ENCODE measurements at places on chromosomes 6 and 20.

DNA sequence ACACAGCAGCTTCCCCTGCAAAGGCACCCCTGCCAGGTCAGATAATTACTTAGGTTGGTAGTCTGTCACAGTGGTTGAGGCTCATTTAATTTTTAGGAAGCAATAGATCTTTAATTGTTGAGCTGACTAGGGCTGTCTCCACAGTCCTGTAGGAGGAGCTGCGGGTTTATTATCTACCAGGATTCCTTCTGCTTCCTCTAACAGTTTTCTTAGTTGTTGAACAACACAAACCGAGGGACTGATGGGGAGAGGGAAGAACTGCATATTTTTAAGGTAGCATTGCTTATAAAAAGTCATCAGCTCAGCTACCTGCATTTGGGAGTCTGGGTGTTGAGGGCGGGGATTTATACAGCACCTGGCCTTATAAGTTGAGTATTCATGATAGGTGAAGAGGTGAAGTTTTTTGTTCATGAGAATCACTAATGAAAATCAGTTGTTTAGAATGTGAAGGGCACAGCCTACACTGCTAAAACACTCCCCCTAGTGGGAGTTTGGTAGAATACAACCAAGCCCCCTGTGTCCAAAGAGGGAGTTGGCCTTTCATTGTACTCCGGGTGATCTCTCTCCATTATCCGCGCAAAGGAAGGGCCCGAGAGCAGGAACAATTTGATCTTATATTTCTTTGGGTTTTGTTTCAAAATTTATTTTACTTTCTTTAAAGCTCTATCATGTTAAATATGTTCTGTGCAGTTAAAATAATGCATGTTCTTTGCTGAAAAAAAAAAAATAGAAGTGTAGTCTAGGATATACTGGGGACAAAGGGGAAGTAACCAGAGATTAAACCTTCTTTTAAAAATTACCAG is 69.6 kb downstream of the SSR1 start:
- no peak for DNase-seq

GRCh38 chr20:46827718-46828458 is 66.8 kb upstream of the EYA2 start:
- no peak for DNase-seq

GRCh38 chr6:155325700-155326516 is 11.6 kb upstream of the TFB1M start:
- DNase-seq, result no peak

GRCh38 chr20:53097371-53097770 is 125.2 kb downstream of the TSHZ2 start:
- no peak for DNase-seq

DNA sequence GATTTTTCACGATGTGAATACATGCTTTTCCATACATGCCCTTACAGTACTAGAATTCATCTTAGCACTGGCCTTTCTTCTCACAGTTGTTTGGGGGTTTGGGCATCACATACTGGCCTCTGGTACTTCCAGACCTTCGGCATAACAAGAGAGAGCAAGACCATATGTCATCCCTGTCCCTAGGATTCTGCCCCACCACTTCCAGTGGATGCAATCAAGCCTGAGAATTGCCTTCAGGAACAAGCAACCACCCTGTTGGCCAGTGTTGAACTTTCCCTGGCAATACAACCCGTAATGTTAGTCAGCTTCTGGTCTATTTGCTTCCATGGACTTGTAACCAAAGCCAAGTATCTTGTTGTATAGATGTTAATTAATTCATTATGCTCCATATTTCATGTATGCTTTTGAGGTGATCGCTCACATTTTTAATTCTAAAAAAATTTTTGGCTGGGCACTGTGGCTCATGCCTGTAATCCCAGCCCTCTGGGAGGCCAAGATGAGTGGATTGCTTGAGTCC is 15.4 kb upstream of the SLPI start:
- DNase-seq, result no peak

GRCh38 chr20:8272766-8273165 is 140.7 kb downstream of the PLCB1 start:
- no peak for DNase-seq

- DNase-seq, result no peak
These were observed 535.5 kb upstream of the CITED2 start for GRCh38 chr6:139909992-139910391.

GRCh38 chr20:61288331-61288784 is 36.3 kb downstream of the CDH4 start:
- DNase-seq, result no peak

DNA sequence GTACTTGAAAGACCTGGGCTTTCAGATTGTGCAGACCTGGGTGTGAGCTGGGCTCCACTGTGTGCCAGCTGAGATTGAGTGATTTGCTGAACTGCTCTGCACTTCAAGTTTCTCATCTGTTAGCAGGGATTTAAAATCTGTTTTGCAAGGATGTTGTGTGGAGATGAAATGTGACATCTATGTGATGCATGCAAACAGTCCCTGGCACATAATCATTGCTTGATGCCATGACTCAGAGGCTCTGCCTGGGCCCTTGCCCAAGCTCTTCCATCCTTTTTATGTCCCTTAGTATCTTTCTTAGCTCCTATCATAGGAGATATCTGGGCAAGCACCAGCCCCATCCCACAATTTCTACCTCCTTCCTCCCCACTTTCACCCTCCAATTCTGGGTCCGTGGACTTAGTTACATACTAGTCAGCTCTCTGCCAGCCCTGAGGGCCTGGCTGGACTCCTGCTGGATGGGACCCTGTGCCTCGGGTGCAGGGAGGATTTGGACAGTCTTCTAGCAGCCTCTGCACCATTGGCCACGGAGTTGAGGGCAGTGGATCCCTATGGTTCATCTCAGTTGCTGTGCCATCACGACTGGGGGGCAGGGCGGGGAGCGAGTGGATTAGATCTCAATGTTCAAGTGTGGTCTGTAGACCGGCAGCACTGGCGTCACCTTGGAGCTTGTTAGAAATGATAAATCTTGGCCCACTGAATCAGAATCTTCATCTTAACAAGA is 103.6 kb downstream of the MAP3K7 start:
- DNase-seq, result no peak

DNA sequence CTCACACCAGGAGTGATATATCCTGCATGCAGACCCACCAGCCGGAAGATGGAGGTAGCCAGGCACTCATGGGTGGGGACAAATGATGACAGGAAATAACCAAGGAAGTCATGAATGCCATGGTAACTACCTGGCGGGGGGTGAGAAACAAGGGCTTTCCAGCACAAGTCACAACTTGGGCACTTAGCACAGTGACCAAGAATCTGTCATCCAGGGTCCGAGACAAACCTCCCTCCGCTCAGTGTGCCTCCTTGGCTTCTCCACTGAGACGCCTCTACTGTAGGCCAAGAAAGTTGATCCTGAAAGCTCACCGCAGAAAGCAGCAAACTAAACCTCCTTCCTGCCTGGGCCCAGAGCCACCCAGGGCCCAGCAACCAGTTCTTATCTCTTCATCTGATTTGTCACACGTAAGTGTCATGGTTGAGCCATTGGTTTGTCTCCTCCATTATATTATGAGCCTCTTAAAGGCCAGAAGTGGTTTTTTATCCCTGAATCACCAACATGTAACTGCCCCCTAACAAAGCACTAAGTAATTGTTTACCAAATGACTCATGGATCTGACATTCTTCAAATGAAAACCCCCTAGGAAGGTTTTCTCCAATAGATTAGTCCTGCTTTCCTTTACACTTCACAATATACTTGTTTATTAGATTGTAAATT is 84.3 kb upstream of the TAB2 start:
- peak; percentile 49 for DNase-seq

Data from stimulated activated CD8-positive, alpha-beta memory T cell treated with anti-CD3 and anti-CD28 coated beads, Interleukin-7, amount 100 ng/mL, for 48 hours (primary cell).